ENCODE measurements at places on chromosomes 3 and 15.

DNA sequence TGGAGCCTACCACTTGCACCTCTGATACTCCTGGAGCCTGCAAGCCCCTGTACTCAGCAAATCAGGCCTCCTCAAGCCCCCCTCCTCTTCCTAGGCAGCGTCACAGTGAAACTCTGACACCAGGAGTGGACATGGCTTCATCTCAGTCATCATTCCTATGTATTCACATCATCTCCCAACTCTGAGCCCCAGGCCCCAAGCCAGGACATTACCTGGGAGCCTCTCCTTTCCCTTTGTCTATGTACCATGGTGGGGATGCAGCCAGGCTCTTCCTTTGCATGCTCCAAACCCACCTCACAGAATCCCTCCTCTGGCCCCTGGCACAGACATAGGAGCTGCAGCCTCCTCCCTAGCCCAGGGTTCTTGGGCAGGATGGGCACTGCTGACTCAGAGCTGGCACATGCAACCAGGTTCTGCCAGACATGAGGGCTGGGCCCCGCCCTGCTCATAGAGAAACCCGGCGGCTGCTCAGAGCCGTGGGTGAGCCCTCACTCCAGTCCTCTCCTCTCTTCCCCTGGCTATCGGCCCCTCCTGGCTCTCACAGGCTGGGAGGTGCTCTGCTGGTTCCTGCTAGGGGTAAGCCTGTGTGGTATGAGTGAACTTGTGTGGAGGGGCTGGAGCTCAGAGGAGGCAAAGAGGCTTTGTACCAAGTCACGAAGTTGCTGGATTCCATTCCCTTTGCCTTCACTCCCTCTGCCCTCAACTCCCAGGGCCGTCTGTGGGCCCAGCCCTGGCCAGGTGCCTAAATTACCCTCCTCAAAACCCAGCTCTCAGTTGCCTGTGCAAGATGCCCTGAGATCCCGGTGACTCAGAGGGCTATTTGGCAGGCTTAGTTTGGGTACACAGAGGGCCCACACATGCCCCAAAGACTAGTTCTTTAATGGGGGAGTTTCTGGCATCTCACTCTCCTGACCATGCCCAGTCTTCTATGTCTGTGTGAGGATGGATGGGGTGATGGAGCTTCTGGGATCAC, 1.9 kb upstream of the PLCD1 start:
- no peak for DNase-seq

DNA sequence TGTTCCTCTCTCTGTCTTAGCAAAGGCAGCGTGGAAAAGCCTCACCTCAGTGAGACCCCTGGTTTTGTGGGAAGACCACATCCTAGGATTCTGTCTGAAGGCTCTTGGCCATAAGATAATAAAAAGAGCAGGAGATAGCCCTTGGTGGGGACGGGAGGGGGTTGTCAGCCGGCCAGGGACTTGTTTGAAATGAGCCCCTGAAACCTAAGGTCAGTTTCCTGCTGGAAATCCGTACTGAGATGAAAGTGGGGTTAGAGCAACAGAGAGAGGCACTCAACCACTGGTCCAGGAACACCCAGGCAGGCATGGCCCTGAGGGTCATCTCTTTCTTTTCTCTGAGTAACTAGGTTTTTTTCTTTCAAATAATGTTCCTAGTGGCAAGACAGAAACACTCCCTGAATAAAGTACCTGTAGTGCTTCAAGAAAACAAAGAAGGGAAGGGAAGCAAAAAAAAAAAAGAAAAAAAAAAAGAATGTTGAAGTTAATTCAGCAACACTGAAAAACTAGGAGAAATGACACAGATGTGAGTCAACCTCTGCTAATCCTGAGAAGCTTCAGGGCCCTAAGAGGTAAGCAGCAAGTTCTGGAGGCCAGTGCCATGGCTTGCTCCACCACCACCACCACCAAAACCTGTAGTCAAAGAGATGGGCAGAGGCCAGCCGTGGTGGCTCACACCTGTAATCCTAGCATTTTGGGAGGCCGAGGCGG, 3.2 kb downstream of the ITGB5 start:
- no peak for DNase-seq

DNA sequence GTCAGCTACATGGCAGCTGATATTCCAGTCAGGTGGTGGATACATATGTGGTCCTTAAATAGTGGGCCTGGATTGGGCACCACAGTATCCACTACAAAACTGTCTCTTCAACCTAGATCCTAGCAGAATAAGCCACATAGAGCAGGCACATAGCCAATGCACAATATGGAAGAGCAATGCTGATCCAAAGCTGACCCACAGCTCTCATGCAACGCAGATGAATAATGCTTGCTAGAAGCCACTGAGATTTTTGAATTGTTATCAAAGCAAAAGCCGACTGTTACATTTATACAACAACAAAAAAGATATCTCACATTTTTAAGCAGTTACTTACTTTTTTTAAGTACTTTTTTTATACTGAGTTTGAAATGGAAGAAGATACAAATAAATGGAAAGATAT, 11.2 kb downstream of the CNTN3 start:
- no peak for DNase-seq

DNA sequence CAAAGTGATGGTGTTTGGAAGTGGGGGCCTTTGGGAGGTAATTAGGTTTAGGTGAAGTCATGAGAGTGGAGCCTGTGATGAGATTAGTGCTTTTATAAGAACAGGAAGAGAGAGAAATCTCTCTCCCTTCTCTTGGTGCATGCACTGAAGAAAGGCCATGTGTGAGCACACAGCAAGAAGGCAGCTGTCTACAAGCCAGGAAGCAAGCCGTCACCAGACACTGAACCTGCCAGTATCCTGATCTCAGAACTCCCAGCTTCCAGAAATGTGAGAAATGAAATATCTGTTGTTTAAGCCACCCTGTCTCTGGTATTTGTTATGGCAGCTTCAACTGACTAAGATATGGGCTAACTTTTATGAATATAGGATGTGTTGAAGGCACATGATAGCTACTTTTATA, 72.6 kb downstream of the REC114 start:
- DNase-seq = no peak

DNA sequence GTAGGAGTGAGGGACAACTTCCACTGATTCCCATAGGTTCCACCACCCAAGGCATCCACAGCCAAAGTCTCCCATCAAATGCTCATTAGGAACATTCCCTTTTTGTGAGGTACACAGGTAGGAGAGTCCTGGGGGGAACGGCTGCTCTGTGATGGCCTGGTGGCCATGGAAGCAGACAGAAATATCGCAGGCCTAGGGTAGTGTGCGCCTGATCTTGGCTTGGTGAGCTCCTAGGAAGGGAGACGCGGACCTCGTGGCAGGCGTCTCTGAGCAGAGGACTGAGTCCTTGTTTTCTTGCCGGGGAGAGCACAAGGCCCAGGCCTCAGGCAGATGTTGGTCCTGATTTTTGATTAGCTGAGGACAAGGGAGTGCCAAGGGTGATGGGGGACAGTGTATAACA, 99.5 kb downstream of the SNRPN start:
- DNase-seq = no peak

- no peak for DNase-seq
Measured at GRCh38 chr3:72082776-72083462, 298.0 kb upstream of the PROK2 start.

GRCh38 chr3:50567011-50567385, 549 bp downstream of the C3orf18 start:
- DNase-seq = no peak

GRCh38 chr3:46135475-46135874, 72.6 kb downstream of the CCR1 start:
- DNase-seq = no peak

- DNase-seq = no peak
Measured at GRCh38 chr3:127158614-127159229, 34.2 kb upstream of the PRR23E start.

- DNase-seq = no peak
Measured at GRCh38 chr3:47436180-47436579, 39.6 kb downstream of the SCAP start.

DNA sequence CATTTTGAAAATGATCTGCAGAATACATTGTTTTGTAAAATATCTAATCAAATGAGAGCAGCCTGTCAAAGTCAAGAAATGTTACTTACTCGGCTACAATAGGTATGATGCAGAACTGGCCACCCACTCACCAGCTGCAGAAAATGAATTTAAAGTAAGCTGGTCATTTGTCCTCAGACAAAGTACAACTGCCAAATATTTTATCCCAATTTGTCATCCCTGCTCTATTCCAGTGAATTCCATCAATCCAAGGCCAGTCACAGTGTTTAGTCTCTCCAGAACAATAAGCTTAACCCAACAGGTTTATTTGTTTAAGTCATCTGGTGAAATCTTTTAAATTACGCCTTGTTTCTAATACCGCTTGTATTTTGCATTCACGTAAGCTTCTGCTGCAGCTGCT, 46.6 kb upstream of the TCF12 start:
- no peak for DNase-seq

DNA sequence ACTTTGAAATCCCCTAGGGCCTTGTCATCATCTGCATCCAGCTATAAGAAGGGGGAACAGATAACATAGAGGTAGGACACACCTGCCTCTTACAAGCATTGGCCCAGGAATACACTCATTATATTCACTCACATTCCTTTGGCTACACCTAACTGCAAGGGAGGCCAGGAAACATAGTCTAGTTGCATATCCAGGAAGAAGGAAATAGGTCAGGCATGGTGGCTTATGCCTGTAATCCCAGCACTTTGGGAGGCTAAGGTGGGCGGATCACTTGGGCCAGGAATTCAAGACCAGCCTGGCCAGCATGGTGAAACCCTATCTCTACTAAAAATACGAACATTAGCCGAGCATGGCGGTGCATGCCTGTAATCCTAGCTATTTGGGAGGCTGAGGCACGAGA, 48.8 kb downstream of the GTPBP8 start:
- DNase-seq = no peak

DNA sequence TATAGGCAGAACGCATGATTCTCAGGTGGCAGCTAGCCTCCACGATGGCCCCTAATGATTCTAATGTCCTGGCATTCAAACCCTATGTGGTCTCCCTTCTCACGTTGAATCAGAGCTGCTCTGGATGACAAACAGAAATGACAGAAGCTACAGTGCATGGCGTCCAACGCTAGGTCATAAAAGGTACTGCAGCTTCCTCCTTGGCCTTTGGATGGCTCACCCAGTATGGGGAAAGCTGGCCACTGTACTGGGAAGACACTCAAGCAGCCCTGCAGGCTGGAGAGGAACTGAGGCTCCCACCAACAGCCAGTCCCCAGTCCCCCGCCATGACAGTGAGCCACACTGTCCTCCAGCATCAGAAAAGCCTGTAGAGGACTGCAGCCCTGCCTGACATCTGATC, 286.3 kb downstream of the FAM43A start:
- DNase-seq = no peak

DNA sequence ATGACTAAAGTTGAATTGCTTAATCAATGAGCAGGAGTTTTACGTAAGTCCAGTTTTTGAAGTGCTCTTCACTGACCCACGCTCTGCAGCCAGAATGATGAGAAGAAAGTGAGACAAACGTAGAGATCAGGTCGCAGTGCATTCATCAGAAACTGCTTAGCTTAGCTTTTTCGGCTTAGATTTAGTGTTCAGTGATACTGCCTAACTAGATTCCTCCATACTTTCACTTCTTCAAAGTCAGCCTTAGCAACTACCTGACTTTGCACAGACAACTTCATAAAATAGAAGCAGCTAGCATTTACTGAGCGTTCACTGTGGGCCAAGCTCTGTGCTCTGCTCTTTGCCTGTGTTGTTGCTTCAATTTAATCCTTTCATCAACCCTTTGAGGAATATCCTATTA, 116.1 kb downstream of the KCNH8 start:
- DNase-seq = no peak

- DNase-seq = no peak
Measured at GRCh38 chr3:157581371-157581770, 78.2 kb upstream of the VEPH1 start.

DNA sequence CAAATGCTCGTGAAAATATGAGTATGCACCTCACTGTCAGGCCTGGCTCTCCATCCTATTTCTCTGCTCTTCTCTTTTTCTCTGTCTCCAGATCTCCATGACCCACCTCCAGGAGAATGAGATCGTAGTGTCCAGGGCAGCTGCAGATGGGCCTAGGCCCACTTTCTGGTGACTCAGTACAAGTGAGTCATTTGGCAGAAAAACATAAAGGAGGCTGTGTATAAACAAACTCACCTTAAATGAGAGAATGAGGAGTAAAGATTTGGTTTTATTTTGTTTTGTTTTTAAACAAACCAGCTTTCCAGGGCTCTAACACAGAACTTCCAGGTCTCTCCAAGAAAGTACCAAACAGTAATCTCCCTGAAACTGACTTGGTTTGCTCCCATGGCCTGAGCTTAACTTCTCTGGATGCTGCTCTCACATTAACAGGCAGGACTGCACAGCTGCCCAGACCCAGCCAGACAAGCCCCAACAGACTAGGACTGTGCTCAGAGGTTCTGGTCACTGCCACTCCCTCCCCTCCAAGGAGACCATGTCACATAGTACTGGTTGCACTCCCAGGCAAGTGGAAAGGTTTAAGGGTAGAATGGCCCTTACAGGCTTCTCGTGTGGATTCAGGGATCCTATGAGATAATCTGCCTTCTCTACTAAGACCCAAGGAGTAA, 1.5 kb upstream of the HEG1 start:
- no peak for DNase-seq

GRCh38 chr3:189353988-189354889, 182.5 kb downstream of the TPRG1 start:
- DNase-seq = no peak

GRCh38 chr3:158220575-158220974, 110.7 kb downstream of the RSRC1 start:
- DNase-seq = no peak

DNA sequence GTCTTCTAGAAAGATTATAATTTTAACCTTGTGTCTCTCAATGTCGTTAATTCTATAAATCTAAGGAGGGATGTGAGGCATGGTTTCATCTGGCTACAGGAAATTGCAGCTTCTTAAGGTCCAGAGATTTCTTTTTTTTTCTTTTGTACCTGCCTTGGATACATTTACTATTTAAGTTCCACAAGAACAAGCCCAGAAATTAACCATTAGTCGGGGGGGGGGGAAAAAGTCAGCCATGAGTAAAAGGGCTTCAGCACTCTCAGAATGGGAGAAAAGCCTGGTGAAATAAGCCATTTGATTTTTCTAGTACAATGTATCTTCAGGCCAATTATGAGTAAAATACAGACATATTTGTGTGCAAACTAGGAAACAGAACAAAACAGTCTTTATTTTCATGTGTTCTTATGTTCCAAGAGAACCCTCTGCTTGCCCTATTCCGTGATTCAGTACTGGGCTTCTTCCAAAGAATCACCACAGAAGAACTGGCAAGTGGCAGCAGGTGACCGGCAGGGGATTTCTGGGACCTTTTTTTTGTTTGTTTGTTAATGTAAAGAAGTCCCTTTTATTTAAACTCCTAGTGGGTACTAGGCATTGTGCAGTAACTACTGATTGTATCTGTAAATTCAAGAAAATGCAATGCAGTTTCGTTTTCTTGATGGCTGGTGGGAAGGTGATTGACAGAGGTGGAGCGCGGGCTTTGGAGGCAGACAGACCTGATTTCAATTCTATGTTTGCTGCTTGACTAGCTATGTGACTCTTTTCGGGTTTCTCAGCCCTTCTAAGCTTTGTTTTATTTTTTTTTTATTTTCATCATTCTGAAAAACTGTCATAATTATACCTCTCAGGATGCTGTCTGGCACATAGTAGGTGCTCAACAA, 82.5 kb downstream of the PEX5L start:
- DNase-seq = no peak
